Stimulated activated CD4-positive, alpha-beta T cell treated with anti-CD3 and anti-CD28 coated beads, Interleukin-2, amount 100 ng/mL, for 24 hours (primary cell): ENCODE measurements at places on chromosomes 4 and X.

- DNase-seq: no peak
Observed at GRCh38 chr4:100895556-100896197, 377.9 kb upstream of the EMCN start.

DNA sequence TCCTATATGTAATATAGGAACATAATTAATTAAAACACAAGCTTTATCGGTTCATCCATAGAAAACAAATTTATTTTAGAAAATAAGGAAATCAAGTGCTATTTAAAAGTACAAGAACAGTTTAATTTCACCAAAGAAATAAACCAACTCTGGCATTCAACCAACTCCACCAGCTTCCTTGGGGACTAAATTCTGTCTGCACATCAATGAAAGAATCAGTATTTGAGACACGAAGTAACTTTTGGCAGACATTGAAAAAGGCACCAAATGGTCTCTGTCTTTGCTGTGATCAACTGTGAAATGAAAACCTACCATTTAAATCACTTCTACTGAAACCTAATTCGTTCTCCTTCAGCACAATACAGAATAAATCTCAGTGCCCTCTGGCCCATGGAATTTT is 719.7 kb upstream of the GRIA3 start:
- DNase-seq: no peak

DNA sequence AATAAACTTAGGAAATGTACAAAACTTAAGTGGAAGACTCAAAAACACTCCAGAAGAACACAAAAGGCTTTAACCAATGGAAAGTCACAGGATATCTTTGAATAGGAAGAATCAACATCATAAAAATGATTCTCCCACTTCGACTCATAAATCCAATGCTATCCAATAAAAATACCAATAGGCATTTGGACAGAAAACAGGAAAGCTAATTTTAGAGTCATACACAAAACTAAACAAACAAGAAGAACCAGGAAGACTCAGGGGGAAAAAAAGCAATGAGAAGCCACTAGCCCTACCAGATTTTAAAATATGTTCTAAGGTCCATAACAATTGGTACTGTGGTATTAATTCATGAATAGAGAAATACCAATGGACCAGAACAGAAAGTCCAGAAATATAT is 28.2 kb downstream of the SLC9A7 start:
- no peak for DNase-seq

GRCh38 chr4:24991015-24991414 is 39.7 kb downstream of the LGI2 start:
- no peak for DNase-seq

DNA sequence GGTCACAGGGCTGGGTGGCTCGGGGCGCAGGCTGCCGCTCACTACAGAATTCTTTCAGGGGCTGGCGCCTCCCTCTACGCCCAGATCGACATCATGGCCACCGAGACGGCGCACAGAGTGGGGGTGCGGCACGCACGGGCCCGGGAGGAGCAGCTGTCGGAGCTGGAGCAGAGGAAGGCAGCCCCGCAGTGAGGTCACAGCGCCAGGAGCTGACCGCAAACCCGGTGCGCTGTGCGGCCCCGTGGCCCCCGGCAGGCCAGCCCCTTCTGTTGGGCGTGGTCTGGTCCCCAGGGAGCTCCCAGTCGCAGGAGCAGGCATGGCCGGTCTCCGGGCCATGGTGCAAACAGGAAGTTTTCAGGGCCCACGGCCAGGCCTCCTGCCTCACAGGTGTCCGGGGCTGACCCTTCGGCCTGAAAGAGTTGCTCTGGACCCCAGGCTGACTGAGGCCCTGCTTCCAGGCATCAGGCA is 31.6 kb downstream of the LRPAP1 start:
- DNase-seq: no peak

DNA sequence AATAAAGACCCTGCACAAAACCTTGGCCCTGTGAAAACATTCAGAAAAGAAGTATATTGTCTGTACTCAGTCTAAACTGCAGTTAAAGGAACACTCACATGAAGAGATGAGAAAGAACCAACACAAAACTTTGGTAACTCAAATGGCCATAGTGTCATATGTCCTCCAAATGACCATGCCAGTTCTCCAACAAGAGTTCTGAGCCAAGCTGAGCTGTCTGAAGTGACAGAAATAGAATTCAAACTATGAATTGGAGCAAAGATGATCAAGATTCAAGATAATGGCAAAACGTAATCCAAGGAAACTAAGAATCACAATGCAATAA is 739.3 kb upstream of the NDST4 start:
- DNase-seq: no peak

- no peak for DNase-seq
Observed at GRCh38 chrX:39674490-39675161, 423.1 kb downstream of the BCOR start.

GRCh38 chrX:115367951-115368350 is 78.4 kb downstream of the LUZP4 start:
- DNase-seq: no peak

DNA sequence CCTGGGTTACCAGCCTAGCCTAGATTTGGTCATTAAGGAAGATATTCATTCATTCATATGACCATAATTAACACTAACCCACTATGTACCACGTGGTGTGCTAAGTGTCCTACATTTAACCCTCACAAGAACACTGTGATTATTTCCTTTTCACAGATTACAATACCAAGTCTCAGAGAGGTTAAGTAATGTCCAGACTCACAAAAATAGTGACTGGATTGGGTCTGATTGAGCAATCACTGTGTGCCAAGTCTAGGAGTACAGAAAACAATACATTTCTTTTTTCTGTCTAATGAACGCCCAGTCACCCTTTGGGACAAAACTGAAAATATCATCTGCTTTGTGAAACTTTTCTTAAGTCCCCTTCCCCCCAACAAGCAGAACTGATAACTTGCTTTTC is 7.6 kb upstream of the DLG3 start:
- DNase-seq: no peak

DNA sequence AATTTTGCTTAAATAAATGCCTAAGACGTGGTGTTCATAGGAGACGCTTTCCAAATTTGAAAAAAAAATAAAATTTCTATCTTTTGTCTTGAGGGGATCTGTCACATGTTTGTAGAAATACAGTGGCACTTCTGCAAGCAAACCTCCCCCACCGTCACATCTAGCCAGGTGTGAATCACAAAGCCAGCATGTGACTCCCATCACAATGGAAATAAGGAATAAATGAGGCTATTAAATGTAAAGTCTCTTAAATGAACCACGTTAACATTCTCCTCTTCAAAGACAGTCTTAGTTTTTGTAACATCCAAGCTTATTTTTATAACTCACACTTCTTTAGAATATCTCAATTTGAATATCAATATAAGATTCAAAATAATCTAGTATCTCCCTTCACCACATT is 63.0 kb upstream of the CCSER1 start:
- no peak for DNase-seq

DNA sequence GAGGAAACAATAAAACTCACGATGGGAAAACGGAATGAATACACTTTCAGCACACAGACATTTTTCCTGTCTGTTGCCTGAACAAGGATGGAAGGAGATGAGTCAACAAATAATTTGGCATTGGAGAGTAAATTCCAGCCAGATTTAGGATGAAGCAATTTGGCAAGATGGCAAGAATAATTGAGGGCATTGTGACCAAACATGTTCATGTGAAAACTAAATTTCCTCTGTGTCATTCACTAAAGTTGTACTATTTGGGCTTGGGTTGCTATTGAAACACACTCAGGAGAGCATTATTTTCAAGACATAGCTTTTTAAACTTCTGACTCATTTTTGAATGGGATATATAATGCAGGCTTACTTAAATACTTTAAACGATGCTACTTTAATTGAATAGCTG is 1614.4 kb downstream of the PCDH19 start:
- DNase-seq: no peak

- peak; percentile 55 for DNase-seq
Observed at GRCh38 chrX:132488819-132489577, at the start of gene MBNL3. MBNL3 (minus strand) TSS chrX:132489038; CDS start chrX:132439611, 49,427 bp downstream.

DNA sequence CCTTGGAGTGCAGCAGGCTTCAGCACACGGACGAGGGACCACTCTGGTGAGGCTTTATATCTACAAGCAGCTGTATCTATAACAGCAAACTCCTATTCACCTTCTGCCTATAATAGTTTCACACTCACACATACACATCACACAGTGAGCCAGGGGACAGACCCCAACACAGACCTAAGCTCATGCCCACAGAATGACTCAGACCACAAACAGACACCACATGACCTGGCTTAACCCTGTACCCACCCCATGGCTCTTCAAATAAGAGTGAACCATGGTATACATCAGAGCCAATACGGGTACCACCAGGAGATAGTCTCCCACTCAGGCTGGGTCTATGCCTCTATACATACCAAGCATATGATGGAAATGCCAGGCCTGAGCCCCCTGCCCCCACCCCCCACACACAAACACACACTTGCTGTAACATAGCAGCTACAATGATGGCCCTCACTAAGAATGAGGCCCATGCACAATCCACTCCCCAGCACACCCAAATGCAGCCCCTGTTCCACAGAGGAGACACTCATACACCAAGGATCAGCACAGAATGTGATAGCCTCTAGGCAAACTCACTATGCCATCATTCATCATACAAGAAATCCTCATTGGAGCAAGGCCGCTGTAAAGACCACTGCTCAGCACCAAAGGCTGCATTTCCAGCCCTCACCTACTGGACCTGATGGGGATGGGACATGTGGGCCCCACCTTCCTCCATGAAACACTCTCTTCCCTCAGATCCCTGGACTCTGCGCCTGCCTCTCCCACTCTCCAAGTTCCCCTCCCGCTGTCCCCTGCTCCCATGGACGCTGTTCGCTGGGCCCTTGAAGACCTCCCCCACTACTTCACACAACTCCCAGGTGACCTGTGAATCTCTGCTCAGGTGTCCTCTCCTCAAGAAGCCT is 62.1 kb upstream of the XIAP start:
- no peak for DNase-seq

DNA sequence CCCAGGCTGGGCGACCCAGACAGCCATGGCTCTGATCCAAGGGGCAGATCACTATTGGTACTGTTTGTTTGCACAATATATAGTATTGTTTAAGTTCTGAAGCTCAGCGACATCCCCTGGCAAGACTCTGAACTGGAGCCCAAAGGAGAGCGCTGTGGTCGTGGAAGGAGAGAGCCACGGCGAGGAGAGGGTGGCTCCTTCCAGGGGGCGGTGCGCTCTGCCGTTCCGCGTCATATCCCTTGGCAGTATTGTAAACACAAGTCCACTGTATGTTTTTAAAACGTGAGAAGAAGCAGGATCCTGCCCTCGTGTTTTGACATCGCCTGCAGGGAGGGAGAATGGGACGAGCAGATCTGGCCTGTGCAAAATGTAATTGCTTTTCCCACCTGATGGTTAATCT is 185.5 kb downstream of the RAB28 start:
- no peak for DNase-seq

DNA sequence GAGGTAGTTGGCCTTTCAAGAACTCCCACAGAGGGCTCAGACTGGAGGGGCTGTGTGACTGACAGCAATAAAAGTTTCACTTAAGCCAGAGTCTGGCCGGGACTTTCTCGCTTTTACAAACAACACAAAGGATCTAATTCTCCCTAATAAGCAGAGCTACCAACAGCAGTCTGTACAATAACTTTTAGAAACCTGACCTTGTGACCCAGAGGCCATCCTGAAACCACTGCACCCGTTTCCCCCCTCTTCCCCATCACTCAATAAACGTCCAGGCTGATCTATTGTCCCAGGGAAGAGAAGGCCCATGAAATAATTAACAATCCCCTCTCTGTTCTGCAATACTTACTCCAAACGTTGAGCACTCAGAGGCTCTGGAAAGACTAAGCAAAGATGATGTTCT is 442.4 kb downstream of the ZIC3 start:
- no peak for DNase-seq

- DNase-seq: no peak
Observed at GRCh38 chr4:127482049-127482448, 150.7 kb upstream of the INTU start.

GRCh38 chrX:65630771-65631170 is 36.7 kb upstream of the MSN start:
- no peak for DNase-seq

- DNase-seq: no peak
Observed at GRCh38 chrX:54811301-54811885, 3.8 kb downstream of the MAGED2 start.

DNA sequence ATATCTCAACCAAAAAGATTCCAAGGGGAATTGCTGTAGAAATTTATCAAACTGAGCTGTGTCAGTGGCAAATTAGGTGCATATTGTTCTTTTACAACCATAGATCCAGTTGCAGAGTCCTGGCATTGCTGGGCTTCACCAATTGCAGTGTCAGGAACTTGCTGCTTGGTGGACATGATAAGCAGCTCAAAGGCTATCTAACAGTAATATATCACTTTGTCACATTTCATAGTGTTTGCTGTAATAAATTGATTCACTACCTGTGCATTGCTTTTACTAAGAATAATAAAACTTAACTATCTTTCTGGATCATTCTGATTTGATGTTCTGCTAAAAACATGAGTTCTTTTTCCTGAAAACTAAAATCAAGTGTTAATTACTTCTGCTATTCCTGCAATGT is 30.9 kb upstream of the ACE2 start:
- DNase-seq: no peak

- no peak for DNase-seq
Observed at GRCh38 chr4:30716681-30717207, 3.4 kb upstream of the PCDH7 start.

DNA sequence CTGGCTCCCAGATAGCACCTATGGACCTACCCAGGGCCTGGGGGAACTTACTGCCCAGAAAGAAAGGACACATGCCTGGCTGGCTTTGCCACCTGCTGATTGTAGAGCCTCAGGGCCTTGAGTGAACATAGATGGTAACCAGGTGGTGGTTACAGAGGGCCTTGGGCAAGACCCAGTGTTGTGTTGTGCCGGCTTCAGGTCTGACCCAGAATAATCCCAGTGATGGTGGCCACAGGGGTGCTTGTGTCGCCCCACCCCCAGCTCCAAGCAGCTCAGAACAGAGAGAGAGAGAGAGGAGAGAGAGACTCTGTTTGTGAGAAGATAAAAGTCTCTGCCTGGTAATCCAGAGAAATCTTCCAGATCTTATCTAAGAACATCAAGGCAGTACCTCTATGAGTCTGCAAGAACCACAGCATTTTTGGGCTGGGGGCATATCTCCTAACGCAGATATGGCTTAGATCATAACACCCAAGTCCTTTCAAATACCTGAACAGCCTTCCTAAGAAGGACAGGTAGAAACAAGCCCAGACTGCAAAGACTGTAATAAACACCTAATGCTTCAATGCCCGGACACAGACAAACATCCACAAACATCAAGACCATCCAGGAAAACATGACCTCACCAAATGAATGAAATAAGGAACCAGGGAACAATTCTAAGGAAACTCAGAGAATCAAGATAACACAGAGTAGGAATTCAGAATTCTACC is 16.3 kb upstream of the RP2 start:
- DNase-seq: no peak

DNA sequence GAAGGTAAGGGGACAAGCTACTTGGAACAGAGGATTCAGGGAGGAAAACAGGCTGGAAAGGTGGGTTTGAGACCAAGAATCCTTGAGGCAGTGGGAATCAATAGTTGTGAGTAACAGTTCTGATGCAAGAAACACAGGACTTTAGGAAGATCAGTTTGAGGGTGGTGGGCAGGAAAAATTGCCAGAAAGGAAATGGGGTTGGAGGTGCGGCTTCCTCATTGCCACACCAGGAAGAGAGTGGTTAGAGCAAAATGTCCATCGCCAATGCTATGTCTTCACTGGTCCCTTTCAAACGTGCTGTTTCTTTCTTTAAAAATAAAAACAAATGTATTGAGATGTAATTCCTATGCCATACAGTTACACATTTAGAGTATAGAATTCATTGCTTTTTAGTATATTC is 57.1 kb upstream of the NOCT start:
- no peak for DNase-seq

GRCh38 chr4:47473141-47473750 is 9.7 kb upstream of the COMMD8 start:
- DNase-seq: no peak

GRCh38 chr4:55903577-55903976 is 45.2 kb upstream of the CEP135 start:
- no peak for DNase-seq
